Kasumi-1 (cell line): ENCODE measurements at places on chromosomes 1 and 21.

DNA sequence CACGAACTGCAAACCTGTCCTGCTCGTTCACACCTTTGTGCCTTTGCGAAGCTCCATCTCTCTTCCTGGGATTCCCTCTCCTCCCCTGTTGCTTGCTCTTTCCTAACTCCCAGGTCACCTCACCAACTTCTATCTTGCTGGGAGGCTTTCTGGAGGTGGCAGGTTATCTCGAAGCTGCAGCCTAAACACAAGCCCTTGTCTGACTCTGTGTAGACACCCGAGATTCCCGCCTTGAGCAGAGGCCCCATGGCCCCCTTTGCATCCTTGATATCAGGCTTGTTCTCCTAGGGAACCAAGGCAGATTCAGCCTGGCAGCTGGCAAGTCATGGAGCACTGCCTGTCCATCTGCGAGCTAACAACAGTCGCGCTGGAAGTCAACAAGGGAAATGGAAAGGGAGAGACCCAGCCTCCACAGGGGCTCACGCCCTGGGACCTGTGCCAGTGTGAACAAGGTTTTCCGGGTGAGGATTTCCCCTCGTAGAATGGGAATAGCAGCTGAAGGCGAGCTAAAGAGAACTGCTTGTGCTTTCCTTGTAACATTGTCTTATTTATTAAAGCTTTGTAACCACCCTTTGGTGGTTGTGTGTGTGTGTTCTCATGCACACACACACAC is 109.5 kb upstream of the JUN start:
- DNase-seq = no peak

DNA sequence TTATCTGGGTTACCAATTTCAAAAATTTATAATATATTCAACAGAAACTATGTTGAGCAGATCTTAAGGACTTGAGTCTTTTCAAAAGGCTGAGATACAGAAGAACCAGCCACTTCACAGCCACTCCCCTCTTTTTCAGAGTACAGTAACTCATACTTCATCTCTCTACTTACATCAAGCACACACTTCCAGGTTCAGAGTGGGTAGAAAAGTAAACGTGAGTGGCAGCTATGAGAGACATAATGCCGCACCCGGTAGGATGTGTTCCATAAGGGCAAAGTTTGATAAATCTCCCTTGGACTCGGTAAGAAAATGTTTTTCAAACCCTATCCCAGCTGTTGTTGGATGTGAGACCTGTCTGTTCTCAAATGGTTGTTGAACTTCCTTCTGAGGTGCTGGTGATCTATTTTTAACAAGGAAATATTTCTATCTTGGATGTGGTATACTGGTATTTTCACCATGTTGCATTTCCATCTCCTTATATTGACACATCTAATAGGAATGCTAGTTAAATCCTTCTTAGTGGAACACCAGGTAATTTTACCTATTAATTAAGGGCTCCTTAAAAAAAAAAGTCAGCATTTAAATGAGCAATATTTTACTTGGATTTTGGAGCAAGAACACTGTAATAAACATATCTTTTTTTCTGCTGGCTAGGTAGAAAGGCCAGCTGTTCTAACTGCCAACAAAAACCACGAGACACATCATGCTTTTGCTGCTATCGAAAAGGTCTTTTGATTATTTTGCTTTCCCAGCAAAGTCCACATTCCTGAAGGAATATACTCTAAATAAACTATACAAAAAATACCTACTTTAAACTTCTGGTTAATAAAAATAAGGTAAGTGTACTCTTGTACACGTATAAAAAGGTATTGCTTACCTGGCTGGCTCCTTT is 28.2 kb downstream of the CNN3 start:
- no peak for DNase-seq

DNA sequence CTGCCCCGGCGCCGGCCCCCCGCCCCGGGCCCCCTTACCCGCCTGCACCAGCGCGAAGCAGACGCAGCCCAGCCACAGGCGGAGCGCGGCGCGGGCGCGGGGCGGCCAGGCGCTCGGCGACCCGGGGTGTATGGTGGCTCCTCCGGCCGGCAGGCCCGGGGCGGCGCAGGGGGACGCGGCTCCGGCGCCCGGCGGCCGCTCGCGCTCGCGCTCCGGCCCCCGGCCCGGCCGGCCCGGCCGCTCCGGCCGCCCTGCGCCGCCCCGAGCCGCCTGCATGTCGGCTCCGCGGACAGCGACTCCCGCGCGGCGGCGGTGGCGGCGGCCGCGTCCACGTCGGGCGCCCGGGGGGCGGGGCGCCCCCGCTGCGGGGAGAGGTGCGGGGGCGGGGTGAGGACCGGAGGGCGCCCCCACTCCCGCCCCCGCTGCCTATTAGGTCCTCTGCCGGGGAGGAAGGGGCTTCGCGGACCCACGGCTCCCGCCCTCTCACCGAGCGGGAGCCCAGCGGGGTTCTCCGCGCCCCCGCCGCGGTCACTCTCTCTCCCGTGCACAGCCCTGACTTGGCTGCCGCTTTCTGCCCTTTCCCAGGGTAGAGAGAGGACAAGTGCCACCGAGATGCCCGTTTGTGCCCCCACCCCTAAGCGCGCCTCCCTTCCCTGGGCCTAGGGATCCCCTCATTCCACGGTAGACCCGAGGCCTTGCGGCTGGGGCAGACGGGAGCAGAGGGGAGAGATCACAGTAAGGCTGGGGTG is at the start of gene FNDC5:
Gene FNDC5, minus strand, starts transcription at position 298 of the 749 bp plus-strand sequence.
- no peak for DNase-seq

GRCh38 chr1:216464489-216464888 is 41.2 kb upstream of the USH2A start:
- no peak for DNase-seq

DNA sequence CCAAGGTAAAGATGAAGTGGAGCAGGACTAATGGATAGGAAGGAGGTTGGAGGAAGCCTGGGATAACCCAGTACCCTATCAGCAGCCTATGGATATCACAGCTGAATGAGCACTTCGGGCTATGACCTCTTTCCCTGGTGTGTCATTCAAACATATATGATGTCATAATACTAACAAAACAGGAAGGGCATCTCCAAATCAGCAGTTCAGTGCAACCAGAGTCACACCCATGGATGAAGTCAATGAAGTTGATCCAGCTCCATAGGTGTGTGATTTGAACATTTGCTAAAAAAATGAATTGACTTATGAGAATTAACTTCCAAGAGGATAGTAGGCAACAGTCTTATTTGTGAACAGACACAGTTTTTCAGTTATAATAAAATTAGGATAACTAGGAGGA is 1.7 kb upstream of the C1orf116 start:
- DNase-seq = no peak

DNA sequence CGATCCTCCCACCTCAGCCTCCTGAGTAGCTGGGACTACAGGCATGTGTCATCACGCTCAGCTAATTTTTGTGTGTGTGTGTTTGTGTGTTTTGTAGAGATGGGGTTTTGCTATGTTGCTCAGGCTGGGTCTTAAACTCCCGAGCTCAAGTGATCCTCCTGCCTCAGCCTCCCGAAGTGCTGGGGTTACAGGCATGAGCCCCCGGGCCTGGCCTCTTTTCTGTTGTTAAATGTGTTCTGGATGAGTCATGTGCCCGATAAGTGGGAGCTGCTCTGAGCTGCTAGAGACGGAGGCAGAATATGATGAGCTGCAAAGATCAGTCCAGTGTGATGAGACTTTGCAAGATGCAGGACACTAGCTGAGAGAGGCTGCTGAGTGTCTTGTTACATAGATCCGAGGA is 75.5 kb downstream of the VPS13D start:
- DNase-seq = no peak

GRCh38 chr1:66954208-66954607 is 29.4 kb downstream of the MIER1 start:
- no peak for DNase-seq

- DNase-seq = no peak
Observed at GRCh38 chr1:113101588-113101987, 28.6 kb downstream of the LRIG2 start.

- DNase-seq = no peak
Observed at GRCh38 chr1:218965821-218966220, 207.9 kb upstream of the LYPLAL1 start.

DNA sequence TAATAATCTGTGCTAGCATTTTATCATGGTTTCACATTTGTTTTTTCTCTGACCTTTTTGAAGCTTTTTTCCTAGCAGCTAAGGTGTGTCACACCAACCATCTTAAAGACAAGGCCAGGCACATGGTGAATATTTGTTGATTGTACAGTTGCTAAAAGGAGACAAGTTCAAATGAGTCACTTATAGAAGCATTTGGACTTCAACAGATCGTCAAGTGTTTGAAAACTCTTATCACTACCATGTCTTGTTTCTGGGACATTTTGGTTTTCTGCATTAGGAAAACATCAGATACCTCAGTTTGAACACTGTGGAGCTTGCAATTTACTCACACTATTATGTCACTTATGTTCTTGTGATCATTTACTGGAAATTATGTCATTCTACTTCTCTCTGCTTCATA is 407.3 kb downstream of the USP25 start:
- no peak for DNase-seq

- DNase-seq = peak; percentile 39
Observed at GRCh38 chr1:9292361-9293240, at the start of gene SPSB1. Gene SPSB1 (plus strand): TSS chr1:9292894. CDS start chr1:9355892, 62,998 bp downstream.

DNA sequence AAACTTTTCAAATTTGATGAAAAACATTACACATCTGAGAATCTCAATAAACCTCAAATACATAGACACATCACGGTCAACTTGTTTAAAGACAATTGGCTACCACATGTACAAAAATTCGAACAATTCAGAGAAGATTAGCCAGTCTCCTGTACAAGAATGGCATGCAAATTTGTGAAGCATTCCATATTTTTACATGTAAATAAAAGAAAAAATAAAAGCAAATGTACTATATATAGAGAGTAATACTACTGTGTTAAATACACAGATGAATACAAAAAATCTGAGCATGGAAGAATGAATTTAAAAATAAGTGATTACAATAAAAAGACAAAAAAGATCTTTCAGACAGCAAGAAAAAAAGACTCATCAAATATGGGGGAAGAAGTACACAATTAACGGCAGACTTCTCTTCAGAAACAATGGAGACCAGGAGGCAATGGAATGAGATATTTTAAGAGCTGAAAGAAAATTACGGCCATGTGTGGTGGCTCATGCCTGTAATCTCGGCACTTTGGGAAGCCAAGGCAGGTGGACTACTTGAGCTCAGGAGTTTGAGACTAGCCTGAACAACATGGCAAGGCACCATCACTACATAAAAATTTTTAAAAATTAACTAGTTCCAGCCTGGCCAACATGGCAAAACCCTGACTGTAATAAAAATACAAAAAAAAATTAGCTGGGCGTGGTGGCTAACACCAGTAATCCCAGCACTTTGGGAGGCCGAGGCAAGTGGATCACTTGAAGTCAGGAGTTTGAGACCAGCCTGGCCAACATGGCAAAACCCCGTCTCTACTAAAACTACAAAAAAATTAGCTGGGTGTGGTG is 23.2 kb downstream of the HAX1 start:
- peak; percentile 67 for DNase-seq

DNA sequence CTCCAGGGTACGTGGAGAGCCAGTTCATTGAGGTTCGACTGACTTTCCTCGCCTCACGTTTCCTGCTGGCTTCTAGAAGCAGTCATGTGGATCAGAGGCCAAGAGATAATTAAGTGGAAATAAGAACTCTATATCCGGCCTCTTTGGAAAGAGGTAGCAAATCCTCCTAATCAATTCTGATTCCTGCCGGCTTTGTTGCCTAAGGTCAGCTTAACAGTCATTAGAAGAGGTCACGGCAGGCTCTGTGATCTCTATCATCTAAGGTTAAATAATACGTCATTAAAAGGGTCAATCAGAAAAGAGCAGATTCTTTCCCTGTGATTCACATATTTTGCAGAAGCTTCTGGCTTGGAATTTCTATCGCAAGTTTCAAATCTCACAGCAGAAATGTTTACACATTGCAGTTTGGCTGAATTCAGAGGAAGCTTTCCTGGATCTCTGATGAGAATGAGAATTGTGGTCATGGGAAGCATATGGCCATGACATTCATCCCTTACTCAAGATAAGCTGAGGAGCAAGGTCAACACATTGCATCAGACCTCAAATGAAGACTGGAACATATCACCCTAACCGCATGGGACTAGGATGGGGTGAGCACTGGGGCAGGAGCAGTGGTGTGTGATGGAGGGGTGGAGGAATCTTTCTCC is 189.4 kb downstream of the PBX1 start:
- no peak for DNase-seq

DNA sequence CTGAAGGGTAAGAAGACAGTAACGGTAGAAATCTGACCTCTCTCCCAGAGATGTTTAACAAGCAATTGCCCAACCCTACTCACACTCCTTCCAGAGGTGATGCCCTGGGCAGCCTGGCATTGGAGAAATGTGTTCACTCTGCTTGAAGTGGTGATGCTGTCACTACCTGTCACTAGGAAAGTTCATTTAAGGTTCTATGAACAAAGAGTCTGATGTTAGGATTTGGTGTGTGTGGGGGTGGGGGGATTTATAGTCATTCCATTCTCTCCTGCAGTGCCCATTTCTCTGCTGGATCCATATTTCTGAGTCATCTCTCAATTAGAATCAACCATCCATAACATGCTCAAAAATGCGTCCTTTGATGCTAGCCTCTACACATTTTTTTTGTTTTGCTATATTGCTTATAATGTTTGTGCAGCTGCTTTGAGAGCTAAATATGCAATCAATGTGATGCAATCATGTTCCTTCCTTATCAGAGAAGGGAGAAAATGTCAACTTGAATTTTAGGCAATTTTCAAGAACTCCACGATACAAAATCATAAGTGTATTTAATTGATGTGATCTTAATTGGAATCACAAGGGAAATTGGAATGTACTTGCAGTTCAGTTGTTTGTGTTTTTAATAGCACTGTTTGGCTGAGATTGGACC is 173.9 kb downstream of the DUSP10 start:
- DNase-seq = no peak
